ENCODE measurements at places on chromosomes 6 and 20.

- no peak for ATAC-seq
These were observed 42.4 kb downstream of the CNBD2 start for GRCh38 chr20:36010825-36011224.

DNA sequence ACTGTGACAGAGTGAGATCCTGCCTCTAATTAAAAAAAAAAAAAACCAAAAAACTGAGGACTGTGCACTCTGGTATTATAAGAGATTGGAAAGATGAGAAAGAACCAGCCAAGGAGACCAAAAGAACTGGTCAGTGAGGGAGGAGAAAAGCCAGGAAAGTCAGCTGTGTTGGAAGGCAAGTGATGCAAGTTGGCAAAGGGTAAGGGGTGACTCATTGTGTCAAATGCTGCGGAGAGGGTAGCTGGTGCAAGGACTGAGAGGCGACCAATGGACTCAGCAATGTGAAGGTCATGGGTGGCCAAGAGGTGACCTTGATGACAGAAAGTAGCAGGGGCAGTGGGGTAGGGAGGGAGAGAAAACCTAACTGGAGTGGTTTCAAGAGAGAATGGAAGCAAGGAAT is 27.4 kb upstream of the LRRN4 start:
- no peak for ATAC-seq

- ATAC-seq = no peak
These were observed 163.4 kb downstream of the FARS2 start for GRCh38 chr6:5424726-5425125.

DNA sequence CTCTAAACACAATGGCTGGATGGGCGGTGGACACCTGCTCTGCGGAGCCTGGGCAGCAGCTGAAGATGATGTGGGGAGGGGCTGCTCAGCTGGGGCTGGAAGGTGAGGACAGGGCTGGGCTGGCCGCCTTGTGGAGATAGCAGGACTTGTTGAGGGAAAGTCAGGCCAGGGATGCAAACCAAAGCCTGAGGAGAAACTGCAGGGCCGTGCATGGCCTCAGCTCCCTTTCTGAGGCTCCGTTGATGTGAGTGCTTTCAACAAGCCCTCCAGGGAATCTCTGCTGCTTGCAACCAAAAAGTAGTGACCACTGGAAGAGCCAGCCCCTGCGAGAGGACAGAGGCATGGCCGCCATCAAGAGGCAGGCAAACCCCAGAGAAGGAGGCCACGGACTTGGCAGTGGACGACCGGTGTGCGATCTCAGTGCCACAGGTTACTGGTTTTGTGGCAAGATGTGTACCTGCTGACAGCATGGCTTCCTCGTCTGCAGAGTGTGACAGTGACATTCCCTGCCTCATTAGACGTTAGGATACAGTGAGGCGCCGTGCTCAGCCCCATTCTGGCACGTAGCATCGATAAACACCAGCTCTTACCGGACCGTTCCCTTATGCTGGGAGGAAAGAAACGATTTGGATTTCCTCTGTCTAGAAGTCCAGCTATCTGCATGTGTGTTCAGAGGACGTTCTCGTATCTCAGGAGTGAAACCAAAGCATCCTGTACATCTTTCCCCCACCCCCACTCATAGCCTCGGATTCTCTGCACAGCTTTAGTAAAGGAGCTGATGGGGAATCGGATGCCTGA is 37.9 kb downstream of the ERMARD start:
- no peak for ATAC-seq

DNA sequence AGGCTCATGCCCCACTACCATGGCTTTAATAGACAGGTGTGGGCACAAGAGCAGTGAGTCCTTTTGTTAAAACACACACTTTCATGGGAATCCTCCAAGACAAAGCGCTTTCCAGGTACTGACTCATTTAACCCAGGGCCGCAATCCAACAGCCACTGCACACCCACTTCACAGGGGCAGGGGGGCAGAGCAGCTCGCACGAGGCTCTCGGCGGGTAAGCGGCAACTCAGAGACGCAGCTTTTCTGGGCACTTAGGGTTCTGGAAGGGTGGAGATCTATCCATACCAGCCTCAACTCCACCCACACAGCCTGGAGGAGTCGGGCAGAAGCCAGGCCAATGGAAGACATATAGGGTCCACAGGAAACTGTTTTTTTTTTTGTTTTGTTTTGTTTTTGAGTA is 28.6 kb downstream of the PSMG4 start:
- ATAC-seq = no peak

- ATAC-seq = no peak
These were observed 14.3 kb downstream of the LYRM4 start for GRCh38 chr6:5246141-5247097.

DNA sequence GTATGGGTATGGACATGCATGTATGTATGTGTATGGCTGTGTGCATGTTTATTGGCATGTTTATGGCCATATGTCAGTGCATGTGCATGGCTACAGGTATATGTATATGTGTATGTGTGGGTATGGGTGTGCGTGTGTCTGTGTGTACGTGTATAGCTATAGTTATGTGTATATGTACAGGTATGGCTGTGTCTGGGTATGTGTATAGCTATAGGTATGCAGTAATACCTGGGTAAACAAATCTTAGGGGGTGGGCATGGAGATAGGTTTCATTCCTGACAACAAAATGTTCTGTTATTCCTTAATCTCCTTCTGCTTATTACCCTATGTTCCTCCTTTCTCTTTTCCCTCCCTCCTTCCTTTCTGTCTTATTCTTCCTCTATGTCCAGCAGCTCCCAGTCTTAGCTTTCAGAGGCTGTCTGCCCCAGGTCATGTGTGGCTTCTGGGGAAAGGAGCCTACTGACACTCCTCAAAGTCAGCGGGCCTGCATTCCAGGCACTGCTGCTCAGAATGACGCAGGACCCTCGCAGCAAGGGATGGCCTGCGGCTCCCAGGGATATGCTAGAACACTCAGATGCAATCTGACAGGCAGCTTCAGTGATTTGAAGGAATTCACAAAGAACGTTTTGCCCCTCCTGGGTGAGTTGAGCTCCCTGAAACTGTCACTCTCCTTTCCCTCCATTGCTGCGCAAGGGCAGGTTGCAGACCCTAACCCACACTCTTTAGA is 139.3 kb upstream of the PHACTR1 start:
- no peak for ATAC-seq

DNA sequence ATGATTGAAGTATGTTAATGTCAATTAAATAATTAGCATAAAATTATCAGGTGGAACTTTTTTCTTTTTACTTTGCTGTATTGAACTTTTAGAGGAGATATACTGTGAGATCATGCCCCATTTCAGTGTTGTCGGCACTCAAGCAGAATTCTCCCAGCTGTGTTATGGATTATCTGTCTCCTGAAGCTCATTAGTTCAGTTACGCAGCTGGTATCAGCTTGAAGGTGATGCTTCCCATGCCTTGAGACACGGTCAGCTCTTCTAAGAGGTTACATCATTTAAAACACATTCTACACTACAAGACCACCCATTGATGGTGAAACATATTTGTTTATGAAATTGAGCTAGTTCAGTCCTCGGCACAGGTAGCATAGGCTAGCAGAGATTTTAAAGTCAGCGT is 68.9 kb upstream of the PHACTR2 start:
- ATAC-seq = no peak

Data from activated CD4-positive, CD25-positive, alpha-beta regulatory T cell treated with anti-CD3 and anti-CD28 coated beads, Interleukin-2, amount 50 U/mL, for 24 hours (primary cell).